ENCODE measurements at places on chromosomes 6 and 20.

- no peak for DNase-seq
Observed at GRCh38 chr6:8499540-8499939, 64.2 kb upstream of the SLC35B3 start.

DNA sequence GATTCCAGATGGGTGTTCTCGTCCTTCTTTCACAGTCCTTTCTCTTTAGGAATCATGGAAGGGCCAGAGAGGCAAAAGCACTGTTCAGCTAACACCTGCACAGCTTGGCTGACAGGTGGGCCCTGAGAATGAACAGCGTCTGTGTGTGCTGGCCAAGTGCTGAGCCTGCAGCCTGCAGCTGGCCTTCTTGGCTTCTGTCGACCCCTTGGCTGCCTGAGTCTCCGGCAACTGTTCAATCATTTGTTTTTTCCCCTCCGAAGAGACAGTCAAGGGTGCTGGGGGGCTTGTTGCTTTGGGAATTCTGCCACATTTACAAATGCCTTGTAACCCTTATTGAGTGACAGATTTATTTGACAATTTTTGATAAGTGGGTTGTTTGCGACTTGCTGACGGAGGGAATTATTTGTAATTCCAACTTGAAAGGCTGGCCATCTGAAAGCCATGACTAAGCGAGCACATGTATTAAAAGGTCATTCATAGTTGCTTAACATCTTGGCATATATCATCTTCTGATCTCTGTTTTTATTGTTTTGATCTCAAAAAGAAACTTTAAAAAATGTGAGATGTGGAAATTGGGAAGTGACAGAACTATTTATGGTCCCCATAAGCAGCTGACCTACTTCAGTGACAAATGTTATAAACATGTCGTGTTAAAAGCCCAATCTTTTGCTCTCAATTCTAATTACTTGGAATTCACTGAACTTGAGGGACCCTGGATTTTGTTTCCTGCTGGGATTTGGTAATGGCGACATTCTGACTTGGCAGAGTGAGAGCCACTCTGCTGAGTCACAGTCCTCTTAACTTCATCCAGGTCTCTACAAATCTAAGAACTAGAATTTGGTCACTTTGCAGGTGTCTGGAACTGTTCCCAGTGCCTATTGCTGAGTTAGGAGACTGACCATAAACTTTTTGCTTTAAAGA, 41.9 kb upstream of the FERMT1 start:
- DNase-seq = no peak

DNA sequence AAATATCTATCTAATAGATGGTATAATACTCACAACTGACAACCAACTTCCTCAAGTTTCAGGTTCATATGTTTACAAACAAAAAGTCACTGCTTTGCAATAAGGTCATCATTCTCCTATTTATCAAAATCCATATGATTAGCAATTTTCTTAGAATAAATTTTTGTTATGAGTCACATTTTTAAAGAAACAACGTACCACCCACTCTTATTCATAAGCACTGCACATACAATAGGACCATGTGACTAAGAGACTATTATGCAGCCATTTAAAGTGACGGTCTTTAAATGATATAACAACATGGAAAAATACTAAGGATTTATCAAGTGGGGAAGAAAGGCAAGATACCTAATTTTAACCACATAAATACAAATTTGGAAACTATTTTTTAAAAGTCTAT, 40.0 kb downstream of the REPS1 start:
- DNase-seq = no peak

DNA sequence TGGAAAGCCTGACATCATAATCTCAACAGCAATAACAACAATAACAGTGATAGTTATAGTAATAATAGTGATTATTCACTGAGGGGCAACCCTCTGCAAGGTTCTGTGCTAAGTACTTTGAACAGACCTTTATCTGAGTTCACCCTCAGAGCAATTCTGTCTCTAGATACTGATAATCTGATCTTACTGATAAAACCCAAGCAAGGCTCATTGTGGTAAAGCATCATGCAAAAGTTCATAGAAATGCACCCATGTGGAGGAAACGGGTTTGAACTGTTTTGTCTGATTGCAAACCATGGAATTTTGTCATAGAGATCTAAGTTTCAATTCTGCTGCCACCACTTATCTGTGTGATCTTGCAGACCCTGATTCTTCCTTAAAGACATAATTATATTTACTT, 1.3 kb upstream of the KIAA0408 start:
- DNase-seq = no peak

DNA sequence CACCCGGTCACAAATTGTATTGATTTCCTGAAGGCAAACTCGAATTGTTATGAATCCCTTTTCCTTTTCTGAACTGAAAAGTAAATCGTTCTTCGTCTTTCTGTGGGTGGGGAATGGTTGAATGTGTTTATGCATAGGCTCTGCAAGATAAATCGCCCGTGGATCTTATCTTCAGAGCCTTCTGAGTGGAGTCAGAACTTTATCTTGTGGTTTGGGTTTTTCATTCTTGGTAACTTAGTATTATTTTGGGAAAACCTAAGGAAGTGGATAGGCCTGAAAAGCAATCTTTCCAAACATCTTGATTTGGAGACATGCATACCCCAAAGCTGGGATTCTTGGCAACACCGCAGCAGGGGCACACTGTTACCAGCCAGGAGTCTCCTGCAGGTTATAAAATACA, 122.4 kb downstream of the MAP3K7 start:
- DNase-seq = no peak

- DNase-seq = no peak
Observed at GRCh38 chr20:50729901-50730764, 1.2 kb upstream of the PARD6B start.

DNA sequence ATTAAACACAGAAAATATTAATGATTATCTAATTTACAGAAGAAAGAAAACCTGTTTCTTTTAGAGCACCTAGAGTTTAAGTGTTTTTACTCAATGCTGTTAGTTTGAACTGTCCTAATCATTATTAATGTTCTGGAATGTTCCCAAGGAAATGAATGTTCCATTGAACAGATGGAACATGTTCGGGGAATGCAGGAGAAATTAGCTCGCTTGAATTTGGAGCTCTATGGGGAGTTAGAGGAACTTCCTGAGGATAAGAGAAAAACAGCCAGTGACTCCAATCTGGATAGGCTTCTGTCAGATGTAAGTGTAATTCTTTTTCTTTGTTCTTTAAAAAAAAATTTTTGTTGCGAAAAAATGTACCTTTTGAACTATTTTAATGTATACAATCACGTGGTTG, 10.8 kb upstream of the ECT2L start:
- DNase-seq = no peak

DNA sequence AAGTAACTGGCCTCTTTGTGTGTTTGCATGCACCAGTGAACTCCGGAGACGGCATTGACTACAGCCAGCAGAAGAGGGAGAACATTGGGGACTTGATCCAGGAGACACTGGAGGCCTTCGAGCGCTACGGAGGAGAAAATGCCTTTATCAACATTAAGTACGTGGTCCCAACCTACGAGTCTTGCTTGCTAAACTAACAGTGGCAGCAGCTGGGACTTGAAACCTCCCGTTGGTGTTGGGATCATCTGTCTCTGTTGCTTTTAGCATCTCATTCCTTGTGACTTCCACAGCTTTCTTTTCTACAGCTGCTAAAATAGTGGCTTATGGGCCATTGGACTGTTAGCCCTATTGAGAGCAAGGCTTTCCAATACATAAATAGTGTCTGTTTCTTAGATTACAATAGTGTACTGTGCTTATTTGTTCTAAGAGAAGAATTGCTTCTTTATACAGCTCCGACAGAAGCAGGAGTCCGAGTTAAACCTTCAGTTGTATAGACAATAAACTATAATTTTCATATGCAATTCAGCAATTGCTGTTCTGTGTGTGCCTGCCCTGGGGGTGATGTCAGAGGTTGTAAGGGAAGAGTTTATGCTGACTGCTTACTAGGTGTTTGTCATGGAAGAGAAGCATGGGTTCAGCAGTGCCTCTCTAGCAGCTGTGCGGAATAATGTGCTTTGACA, 99.6 kb upstream of the QKI start:
- DNase-seq = no peak

DNA sequence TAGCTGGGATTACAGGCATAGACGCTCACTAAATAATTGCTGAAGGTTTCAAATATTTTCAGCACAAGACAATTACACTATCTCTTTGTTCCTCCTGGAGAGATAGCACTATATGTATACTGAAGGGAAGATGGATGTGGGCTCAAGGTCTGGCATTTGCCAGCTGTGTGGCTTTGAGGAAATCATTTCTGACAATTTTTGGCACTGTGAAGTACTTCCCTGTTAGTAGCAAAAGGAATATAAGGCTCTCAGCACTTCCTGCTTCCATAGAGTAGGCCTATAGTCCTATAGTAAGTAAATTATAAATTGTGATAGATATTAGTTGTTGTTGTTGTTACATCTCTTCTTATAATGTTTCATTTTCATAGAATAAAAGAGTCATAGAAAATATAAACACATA, 271.1 kb downstream of the SAMD5 start:
- no peak for DNase-seq

DNA sequence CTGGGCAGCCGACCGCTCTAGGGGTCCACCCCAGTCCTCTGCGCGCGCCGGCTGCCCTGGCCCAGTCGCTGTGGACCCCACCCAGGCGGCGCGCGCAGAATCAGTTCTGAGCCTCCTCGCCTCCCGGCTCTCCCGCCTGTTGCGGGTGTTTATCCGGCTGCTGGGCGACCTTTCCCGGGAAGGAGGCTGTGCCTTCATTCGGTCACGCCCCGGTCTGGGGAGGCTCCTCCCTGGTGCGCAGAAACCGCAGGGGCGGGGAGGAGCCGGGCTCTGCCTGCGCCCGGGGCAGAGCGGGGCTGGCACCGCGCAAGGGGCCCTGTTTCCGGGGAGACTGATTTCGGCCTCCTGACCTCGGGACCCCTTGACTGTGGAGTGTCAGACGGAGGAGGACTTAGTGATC, 80.8 kb upstream of the EYS start:
- no peak for DNase-seq

DNA sequence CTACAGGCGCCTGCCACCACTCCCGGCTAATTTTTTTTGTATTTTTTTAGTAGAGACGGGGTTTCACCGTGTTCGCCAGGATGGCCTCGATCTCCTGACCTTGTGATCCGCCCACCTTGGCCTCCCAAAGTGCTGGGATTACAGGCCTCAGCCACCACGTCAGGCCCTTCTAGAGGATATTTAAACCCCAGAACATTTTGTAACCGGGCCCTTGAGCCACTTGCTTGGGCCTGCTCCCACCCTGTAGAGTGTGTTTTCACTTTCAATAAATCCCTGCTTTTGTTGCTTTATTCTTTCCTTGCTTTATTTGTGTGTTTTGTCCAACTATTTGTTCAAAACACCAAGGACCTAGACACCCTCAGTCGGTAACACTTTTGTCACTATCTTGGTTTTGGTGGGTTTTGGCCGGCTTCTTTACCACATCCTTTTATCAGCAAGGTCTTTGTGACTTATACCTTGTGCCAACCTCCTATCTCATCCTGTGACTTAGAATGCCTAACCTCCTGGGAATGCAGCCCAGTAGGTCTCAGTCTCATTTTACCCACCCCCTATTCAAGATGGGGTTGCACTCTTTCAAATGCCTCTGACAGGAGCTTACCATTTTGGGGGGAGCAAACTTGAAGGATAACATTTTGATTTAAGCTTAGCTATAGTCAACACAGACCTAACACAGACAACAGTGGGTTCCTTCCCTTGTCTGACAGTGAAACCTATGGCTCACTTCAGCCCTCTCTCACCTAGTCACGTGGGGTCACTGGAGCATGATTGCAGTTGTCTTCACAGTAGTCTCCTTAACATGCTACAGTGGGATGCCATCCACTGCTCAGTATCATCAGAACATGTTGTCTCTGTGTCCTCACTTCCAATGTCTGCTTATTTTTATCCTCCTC, 27.9 kb upstream of the KIF6 start:
- no peak for DNase-seq

GRCh38 chr6:131053546-131054240, 9.4 kb downstream of the EPB41L2 start:
- no peak for DNase-seq

GRCh38 chr6:30037182-30037788, 23.8 kb upstream of the POLR1H start:
- DNase-seq = no peak

GRCh38 chr6:22271081-22271480, 25.8 kb downstream of the PRL start:
- DNase-seq = no peak

DNA sequence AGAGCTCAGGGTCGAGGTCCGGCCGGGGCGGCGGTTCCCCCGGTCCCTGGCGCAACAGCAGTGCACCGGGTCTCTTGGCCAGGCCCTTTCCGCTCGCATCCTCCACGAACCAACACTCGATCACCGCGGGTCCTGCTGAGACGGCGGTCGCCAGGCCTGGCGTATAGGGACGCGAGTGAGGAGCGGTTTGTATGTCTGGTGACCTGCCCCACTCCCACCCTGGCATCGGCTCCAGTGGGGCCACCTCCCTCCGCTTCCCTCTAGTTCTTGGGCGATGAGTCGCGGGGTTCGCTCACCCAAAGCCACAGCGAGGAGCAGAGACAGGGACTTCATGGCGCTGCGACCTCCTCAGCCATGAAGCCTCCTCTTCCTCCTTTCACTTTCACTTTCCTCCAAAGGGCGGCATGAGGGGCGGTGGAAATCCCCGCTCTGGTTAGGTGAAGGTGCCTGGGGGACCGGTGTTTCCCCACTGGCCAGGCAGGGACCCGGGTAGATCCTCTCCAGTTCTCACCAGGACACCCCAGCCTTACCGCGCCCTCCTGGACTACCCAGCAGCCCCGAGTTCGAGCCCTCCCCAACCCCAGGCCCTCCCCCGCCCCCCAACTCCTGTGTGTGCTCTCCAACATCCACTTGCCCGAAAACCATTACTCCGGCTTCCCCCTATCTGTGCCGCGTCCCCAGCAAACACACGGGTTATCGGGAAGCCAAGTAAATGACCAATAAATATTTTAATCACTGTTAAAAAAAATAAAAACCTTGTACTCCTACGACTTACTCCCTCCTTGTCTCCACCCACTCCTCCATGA, at the start of gene TAPBP:
TAPBP (minus strand) TSS at position 370 of the 806 bp plus-strand sequence; CDS start at position 333, 37 bp downstream.
- peak; percentile 86 for DNase-seq

DNA sequence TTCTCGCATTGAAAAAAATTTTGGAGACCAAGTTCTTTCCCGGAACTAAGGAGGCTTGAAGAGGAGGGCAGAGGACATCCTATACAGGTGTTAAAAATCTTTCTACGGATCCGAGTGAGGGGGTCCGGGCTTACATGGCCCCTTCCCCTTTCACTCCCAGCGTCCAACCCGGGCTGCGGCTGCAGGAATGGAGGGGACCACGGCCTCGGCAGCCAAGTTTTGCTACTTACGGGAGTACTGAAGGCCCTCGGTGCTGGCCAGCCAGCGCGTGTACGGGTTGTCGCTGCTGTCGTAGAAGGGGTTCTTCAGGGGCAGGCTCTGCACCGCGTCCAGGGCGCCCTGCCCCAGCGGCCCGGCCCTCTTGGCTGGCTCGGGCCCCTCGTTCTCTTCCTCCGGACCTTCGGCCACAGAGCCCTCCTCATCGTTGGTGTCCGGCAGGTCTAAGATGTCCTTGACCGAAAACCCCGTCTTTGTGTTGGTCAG, 642 bp downstream of the NKX2-2 start:
- no peak for DNase-seq

DNA sequence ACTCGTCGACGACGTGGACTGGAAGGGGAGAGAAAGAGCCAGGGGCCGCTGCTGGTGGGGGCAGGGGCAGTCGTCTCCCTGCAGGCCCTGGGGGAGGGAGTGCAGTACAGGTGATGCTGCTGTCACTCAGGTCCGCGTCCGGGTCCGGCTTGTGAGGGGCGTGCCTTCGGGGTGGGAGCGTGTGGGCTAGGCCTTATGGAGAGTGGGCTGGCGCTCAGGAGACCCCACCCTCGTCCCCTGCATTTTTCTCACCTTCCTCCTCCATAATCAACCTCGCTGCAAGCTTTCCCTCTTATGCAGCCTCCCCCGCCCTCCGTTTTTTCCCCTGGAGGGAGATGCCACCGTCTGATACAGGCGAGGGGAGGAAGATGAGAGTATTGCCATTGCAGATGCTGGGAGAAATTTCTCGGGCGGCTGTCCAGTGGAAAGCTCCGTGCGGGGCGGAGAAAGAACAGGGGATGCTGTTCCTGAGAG, 632 bp downstream of the PCMT1 start:
- no peak for DNase-seq

Measured in effector memory CD8-positive, alpha-beta T cell (primary cell).